Activated CD4-positive, alpha-beta T cell treated with anti-CD3 and anti-CD28 coated beads, Interleukin-2, amount 10 ng/mL, durations not matched to agents 24 days and 14 days (primary cell): ENCODE measurements at places on chromosomes 12 and 14.

GRCh38 chr14:34676516-34677211 lies 37.7 kb downstream of the CFL2 start:
- DNase-seq, result no peak

DNA sequence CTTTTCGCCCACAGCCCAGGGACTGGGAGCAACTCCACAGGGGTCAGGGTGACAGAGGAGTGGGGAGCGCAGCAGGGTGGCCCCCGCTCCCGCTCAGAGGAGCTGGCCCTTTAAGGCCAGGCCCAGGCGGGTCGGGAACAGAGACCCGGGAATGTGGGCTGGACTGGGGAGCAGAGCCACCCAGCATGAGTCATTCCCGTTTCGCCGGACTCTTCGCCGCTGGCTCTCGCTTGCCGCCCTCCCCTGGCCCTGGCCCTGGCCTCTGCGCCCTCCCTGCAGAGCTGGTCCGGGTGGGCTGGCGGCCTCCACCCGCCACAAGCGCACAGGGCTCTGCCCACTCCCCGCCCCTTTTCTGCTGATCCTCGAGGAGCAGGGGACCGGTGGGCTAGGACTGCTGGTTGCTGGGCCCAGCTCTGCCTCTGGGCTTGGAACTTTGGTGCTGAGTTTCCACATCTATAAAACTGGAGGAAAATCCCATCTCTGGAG lies 92.8 kb downstream of the NINJ2 start:
- DNase-seq, result no peak

- DNase-seq, result no peak
These were observed 295.0 kb upstream of the RTL1 start for GRCh38 chr14:101198398-101199027.

GRCh38 chr12:3935078-3935477 lies 61.9 kb upstream of the PARP11 start:
- peak; percentile 79 for DNase-seq

- DNase-seq, result no peak
These were observed 34.5 kb downstream of the USP44 start for GRCh38 chr12:95516757-95517156.

- DNase-seq, result no peak
These were observed 6.8 kb downstream of the ENDOU start for GRCh38 chr12:47718531-47718930.

GRCh38 chr12:107684029-107684795 lies 1.4 kb upstream of the PWP1 start:
- no peak for DNase-seq

DNA sequence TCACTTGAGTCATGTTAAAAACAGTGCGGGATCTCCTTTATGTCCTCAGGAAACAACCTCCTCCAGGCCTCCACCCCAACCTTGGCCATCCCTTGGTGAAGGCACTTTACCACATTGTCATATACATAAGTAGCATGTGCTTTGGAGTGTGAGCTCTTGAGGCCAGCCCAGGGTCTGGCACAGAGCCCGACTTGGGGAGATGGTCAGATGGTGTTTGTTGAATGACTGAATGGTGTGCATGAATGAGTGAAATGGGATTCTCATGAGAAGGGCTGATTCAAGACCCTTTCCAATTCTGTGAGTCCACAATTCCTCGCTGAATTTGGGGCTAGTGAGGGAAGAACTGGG lies 52.9 kb upstream of the DLK1 start:
- no peak for DNase-seq

DNA sequence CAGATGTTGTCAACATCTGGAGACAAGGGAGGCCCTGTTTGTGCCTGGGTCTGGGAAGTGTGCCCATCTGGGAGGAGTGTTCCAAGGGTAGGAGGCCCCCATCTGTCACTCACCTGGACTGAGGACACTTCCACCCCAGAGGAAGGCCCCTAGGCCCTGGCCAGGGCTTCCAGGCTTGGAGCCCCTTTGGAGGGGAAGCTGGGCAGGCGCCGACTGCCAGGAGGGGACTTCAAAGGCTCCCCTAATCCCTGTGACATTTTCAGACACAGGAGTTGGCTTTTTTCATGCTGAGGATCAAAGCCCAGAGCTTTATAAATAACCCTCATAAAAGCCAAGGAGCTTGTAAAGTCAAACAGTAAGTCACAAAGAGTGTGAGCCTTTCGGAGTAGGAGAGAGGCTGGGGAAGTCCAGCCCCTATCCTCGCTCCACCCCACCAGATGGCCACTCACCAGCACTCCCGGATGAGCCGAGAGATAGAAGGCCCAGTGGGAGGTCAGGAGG lies 17.6 kb upstream of the FAM222A start:
- DNase-seq, result no peak

DNA sequence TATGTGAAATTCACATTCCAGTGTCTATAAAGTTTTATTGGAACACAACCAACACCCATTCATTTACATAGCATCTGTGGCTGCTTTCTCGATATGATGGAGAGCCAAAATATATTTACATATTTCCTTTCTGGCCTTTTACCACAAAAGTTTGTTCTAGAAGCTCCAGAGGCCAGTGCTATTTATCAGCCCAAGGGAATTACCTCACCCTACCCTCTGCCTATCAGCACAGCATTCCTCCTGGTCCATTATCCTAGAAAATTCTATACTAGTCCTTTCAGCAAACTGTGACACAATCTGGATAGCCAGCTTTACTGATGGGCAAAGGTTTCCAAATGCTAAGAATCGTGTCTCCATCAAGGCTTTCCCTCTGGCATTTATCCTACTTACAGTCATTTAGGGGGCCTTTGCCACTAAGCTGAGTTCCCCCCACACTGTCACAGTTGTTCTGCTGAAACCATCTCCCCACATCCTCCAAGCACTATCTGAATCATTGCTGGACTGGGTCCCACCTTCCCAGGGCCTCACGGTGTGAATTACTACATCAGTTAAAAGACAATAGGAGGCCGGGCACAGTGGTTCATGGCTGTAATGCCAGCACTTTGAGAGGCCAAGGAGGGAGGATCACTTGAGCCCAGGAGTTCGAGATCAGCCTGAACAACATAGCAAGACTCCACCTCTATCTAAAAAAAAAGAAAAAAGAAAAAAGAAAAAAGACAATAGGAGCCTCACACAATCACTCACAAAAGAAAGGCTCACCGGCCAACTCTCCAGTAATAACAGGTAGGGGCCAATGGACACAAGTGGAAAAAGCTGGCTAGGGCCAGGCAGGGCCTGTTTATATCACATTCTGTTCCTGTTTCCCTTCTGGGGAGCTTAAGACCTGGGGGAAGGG lies 12.1 kb downstream of the SYNE3 start:
- DNase-seq, result no peak

DNA sequence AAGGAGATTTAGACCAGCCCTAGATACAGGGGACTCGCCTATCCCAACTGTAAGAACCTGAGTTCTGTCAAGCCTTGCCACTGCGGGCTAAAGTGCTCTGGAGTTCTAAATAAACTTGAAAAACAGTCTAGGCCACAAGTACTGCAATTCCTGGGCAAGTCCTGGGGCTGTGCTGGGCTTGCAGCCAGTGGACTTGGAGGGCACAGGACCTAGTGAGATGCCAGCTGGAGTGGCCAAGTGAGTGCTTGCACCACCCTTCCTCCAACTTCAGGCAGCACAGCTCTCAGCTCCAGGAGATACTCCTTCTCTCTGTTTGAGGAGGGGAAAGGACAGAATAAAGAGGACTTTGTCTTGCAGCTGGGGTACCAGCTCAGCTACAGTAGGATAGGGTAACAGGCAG lies 307.6 kb upstream of the FBXO33 start:
- no peak for DNase-seq

DNA sequence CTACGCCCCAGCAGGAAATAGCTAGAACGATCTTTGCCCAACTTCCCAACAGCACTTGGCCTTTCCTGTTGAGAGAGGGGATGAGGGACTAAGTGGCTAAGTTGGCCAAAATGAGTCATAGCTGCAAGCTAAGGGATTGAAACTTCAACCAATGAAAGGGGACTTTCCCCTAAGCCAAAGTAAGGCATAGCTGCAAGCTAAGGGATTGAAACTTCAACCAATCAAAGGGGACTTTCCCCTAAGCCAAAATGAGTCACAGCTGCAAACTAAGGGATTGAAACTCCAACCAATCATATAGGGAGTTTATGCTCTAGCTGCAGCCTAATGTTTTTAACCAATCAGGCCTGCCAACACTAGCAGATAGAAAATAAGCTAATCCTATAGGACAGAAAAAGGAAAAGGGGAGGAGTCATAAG lies 100.5 kb upstream of the SSTR1 start:
- DNase-seq, result no peak

- no peak for DNase-seq
These were observed at the start of gene PIK3C2G for GRCh38 chr12:18261273-18261672. Gene PIK3C2G, plus strand, starts transcription at chr12:18261518. Its CDS starts 20,564 bp downstream, at chr12:18282082.

DNA sequence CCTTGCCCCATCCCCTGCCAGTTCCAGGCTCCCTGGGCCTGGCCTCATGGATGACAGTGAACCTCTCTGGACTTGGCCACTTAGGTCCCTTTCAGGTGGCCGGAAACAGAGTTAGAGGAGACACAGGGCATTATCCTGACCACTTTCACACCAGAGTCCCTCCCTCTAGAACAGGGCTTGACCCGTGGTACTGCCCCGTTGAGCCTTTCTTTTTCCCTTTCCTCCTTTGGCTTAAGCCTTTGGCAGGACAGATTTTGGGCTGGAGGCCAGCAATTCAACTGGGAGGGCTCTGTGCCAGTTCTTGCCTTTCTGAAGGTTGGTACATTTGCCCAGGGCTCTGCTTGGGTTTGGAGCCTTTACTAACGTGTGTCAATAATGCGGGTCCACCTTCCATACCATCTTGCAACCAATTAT lies 22.8 kb downstream of the TPCN1 start:
- DNase-seq, result no peak

DNA sequence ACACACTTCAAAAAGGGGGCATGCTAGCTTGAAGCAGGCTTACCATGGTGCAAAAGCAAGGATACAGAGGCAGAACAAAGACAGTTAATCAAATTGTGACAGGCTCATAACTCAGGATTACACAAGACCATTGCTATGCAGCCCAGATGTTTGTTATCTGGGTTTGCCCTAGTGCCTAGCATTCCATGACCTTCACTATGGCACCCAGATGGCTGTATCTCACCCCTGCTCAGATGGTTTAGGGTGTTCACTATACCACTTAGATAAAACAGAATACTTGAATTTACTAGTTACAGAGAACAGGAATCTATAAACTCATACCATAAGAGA lies 56.2 kb downstream of the SDR9C7 start:
- DNase-seq, result no peak

DNA sequence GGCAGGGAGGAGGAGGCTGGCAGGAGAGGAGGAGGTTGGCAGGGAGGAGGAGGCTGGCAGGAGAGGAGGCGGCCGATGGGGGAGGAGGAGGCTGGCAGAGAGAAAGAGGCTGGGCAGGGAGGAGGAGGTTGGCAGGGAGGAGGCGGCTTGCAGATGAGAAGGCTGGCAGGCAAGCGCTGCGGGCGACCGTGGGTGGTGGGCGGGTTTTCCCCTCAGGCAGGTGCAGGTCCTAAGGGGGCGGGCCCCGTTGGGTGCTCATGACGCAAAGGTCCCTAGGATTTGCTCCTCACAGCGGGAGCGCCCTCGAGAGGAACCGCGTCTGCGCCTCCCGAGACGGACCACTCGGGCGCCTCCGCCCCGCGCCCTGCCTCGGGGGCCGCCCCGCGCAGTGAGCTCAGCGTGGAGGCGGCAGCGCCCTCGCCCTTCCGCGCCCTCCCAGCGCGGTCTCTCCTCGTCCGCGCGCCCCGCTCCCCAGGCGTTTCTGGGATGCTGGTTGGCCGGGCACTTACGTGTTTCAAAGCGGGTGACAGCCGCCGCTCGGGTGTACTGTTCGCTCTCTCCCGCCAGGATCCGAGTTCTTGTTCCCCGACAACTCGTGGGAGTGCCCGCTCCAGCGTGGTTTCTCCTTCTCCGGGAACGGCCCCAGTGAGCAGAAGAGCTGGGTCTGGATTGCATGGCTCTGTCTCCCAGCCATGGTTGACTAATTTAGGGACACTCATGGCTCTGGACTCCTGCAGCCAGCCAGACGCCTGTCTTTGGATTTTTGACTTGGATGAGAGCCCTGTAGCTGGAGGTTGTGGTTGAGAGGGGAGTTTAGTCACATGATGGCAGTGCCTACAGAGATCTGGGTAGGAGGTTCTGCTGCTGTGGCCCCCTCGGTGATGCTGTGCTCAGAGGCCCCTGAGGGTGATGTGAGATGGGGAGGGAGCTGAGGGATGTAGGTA lies 64.1 kb upstream of the PPP4R3A start:
- DNase-seq, result peak; percentile 82

DNA sequence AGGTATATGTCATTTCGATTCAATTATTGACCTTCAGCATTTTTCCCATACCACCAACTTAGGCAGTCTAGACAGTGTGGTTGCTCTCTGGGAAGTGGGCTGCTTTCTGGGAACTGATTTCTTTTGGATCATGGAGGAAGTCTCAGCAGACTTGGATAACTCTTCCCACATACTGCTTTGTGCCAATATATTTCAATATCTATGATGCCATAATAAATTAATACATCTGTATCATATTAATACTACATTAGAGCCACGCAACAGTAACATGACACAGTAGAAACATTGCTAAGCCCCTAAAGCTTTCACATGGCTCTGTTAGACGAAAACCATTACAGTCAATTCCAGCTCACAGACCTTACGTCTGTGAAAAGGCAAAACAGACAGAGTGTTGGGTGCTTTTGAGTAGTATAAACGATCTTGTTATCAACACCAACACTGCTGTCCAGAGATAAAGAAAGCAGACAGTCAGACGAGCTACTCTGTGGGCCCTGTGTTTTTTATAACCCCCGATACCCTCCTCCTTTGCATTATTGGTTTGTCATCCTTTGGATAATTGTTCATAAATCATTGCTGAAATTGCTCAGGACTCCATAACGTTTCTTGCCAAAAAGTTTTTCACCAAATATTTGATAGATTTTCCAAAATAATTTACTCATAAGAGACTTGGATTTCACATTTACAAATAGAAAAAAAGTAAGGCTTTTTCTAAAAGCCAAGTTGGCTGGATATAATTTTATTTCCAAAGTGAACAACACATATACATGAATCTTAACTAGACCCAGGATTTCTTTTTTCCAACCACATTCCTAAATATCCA lies 439.7 kb downstream of the ADAMTS20 start:
- no peak for DNase-seq

DNA sequence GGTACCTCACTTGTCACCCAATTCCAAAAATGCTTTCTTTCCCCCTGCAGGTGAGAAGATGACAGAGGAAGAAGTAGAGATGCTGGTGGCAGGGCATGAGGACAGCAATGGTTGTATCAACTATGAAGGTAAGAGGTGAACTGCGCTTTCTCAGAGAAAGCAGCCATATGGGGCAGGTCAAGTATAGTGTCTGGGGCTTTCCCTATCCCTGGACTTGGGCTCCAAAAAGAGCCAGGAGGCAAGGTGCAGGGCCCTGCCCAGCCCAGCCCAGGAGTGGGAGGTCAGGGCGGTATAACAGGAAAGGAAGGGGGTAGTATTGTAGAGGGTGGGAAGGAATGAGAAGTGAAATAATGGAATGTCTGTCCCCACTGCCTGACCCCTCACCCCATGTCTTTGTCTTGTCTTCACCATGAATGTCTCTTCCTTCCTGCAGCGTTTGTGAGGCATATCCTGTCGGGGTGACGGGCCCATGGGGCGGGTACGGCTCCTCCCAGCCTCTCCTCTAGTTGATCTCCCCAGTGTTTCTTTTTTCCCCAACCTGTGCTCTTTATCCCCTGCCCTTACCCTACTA lies 2.1 kb downstream of the MYL6 start:
- peak; percentile 90 for DNase-seq
